ENCODE measurements at places on chromosomes 5 and 9.
A peak's percentile ranks its signal among the peaks of the same experiment; 100 is the strongest.

- no peak for DNase-seq
Observed at GRCh38 chr5:152987131-152987530, 503.3 kb upstream of the GRIA1 start.

DNA sequence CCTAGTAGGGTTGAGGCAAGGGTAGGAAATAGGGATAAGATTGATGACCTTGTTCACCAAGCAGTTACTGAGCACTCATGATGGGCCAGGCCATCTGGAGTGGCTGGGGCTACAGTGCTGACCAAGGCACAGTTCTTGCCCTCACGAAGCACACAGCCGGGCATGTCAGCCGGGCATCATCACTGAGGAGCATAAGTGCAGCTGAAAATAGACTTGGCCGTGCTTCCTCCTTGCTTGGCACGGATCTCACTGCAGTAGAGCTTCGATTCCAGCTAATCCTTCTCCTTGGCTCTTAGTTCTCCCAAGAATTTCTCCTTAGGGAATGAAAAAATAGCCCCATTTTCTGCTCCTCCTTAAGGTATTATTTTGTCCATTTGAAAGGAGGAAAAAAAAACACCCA is 116.6 kb downstream of the NMUR2 start:
- DNase-seq: no peak

- no peak for DNase-seq
Observed at GRCh38 chr9:113577525-113578261, 114.2 kb downstream of the RGS3 start.

- DNase-seq: peak; percentile 17
Observed at GRCh38 chr5:141603923-141604717, 14.7 kb downstream of the DIAPH1 start.

GRCh38 chr5:149345892-149346222 is 558 bp downstream of the GRPEL2 start:
- peak; percentile 31 for DNase-seq

- DNase-seq: no peak
Observed at GRCh38 chr5:135667673-135668072, 88.9 kb upstream of the CXCL14 start.

DNA sequence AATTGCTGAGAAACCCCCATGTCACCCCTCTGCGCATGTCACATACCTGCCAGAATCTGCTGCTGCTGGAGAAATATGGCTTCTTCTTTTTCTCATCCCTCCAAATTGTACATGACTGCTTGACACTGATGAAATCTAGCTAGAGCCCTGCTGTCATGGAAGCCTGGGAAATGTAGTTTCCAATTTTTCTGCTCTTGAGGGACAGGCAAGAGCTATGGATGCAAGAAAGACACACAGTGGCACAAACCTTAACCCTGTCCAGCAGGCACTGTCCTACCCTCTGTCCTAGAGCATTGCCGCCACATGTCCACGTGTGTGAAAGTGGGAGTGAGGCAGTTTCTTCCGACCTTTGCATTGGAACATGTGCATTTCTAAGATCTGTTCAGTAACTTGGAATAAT is 255.5 kb upstream of the SEMA6A start:
- no peak for DNase-seq

DNA sequence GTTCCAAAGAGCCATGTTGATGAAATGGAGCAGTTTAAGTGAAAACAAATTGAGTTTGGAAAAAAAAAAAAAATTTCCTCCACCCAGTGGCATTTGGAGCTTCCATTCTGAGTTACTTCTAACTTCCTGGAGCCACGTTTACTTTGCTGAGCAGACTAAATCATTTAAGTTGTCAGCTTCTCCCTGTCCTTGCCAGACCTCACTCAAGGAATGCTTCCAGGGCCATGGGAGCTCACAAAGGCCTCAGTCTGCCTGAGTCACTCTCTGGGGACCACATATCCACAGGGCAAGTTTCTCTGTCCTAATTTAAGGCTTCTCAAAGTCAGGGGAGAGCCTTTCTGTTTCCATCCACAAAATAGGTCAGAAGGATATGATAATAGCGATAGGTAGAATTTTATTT is 210.3 kb upstream of the TNC start:
- no peak for DNase-seq

DNA sequence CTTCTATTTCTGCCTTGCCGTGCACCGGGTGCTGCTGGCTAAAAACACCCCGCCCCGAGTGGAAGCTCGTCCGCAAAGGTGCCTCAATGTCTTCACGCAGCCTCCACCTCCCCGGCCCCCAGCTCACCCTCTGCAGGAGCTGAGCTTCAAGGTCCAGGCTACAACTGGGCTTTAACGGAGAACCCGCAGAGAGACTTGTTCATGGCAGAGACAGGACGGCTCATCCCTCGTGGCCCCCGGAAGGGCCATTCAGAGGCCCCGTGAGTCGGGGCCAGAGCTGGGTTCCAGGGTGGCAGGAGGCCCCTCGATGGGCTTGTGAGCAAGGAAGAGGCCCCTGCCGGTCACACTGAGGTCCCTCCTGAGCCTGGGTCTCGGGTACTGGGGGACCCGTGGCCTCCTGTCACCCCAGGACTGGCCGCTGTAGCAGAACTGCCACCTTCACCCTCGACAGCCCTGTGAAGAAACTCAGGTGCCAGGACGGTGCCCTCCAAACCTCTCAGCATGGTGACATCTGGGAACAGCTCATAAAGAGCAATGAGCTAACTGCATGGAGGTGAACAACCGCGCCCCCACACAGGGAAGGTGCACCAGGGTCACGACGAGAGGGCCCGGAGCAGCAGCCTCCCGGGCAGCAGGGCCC is 58.0 kb upstream of the UBAC1 start:
- DNase-seq: no peak

GRCh38 chr9:129281506-129282145 is 103.6 kb upstream of the IER5L start:
- DNase-seq: no peak

DNA sequence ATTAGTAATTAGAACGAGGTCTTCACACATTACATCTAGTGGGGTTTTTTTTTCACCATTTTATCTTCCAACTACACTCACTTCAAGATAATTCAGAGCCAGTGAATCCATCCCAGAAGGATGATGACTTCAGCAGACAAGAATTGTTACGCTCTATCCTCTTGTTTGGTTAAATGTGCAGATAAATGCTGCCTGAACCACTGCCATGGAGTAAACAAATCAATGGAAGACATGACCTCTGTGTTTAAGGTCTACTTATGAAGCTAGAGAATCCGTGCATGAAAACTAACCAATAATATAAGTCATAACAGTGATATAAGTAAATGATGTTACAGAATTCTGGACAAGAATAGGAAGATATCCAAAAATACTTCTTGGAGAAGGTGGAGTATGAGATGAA is 602.6 kb downstream of the TLR4 start:
- DNase-seq: no peak

- peak; percentile 68 for DNase-seq
Observed at GRCh38 chr9:84140535-84141101, 160.0 kb downstream of the RMI1 start.

DNA sequence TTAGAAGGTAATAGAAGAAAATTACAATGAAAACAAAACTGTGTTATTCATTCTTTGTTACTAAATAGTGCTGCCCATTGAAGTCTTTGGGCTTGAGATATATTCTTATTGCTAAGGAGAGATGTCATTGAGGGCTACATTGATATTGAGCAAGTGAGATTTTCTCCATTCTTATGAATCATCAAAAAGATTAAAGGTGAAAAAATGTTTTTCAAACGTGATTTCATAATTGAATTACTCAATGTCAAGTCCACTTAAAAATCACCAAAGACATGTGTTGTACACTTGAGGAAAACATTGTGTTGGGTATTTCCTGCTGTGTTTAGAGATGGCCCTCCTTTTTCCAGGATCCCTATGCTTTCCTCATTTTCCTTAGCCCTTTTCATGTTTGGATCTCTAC is 448.1 kb downstream of the NFIB start:
- DNase-seq: no peak

DNA sequence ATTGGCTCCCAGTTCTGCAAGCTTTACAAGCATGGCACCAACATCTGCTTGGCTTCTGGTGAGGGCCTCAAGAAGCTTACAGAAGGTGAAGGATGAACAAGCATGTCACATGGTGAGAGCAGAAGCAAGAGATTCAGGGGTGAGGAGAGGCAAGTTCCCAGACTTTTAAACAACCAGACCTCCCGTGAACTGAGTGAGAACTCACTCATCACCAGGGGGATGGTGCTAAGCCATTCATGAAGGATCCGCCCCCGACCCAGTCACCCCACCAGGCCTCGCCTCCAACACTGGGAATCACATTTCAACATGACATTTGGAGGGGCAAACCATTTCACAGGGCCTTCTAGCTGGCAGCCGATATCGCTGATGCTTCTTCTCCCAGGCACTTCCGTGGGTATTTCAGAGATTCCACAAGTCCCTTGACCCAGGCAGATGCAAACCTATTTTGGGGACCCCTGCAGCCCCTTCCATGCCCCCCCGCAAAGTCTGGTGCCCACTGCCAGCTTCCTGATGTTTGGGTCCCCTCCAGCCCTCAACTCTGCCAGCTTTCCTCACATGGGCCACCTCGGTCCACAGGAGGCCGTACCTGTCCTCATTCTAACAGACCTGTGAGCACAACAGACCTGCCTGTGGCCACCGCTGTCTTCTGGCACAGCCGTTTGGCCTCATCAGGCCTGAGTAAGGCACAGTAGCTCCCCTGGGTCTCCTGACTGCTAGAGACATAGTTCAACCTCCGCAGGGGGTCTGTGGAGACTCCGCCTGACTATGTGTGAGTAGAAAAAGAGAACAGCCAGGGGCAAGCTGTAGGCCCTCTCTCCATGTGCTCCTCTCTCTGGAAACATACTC is 60.7 kb upstream of the ANGPTL2 start:
- DNase-seq: no peak

- no peak for DNase-seq
Observed at GRCh38 chr5:139660105-139660922, 12.2 kb downstream of the CXXC5 start.

DNA sequence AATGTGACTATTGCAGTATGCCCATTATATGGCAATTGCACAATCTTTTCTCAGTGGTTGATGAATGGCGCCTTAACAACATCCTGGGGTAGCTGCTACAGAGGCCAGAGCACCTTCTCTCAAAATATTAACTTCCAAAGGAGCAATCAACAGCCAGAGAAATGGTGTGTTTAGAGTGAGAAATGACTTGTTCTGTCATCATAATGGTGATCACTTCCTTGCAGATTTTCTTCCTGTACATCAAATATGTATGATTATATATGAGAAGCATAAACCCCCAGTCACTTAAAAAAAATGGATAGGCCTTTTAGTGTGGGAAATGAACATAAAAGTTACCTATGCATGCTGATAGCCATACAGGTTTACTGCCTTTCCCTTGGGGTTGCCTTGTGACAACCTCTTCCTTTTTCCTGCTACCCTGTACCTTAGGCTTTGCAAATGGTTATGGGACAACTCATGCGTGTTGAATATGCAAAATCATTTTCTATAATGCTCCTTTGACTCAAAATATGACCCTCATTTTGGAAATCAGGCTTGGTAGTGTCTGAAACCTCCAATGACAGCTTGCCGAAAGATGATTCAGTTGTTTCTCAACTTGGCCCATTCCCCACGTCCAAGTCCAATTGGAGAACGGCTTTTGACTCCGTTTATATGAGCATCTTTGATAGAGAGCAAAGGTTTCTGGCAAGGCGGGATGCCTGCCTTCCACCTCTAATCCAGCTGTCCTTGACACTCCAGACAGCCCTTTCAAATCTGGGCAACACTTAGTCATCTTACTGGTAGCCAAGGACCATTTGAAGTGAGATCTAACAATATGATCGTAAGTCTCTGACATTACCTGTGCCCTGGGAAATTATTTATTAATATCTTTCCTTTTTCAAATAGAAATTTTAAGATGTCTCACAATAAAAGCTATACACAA is 69.3 kb downstream of the SLC1A1 start:
- no peak for DNase-seq

- no peak for DNase-seq
Observed at GRCh38 chr5:132651838-132652469, 6.0 kb upstream of the IL13 start.

- no peak for DNase-seq
Observed at GRCh38 chr5:76763136-76763535, 47.2 kb downstream of the F2R start.

DNA sequence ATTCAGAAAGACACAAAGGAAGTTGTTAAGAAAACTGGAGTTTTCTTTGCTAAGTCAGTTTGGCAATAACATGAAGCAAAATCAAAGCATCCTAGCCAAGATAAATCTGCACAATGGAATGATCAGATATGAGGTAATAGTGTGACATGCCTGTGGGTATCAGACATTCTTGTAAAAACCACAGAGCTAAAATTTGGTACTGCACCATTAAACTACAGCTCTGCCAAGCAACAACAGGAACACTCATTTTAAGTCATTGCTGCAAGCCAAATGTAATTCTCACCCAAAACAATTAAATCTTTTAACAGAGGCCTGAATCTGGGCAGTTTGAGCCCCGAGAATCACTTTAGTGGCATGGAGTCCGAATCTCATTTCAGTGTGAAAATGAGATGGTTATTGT is 96.6 kb downstream of the VCAN start:
- no peak for DNase-seq

DNA sequence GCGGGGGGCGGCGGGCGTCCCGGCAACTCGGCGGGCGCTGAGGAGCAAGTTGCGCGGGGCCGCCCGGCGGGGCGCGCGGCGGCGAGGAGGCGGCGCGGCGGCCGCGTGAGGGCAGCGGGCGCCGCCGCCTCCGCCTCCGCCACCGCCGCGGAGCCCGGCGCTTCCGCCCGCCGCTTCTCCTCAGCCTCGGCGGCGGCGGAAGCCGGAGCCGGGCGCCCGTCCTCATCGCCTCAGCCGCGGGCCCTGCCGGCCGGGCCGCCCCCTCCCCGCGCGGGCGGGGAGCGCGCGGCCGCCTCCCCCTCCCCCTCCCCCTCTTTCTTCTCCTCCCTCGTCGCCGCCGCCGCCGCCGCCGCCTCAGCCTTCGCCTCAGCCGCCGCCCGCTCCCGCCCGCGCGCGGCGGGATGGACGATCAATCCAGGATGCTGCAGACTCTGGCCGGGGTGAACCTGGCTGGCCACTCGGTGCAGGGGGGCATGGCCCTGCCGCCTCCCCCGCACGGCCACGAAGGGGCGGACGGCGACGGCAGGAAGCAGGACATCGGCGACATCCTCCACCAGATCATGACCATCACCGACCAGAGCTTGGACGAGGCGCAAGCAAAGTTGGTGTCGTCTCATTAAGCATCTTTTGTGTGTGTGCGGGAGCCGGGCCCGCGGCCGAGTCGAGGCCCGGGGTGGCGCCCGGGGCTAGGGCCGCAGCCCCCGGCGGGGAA is at the start of gene PBX3:
PBX3 (plus strand) TSS at position 321 of the 712 bp plus-strand sequence.
- DNase-seq: peak; percentile 86

DNA sequence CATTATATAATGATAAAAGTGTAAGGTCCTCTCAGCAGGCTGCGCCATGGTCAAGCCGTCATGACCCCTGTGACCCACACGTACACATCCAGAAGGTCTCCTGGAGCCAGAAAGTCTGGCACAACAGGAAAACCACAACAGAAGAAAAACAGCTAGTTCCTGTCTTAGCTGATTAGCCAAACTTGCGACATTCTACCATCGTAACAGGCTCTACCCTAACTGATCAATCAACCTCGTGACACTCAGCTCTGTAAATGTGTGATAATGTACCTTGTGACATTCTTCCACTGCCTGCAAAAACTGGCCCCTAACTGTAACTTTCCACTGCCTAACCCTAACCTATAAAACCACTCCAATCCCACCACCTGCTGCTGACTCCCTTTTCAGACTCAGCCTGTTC is 316.4 kb upstream of the TUSC1 start:
- no peak for DNase-seq

All from neural progenitor cell (in vitro differentiated cells).